CD4-positive, alpha-beta T cell (primary cell): ENCODE measurements at places on chromosomes 4 and X.

DNA sequence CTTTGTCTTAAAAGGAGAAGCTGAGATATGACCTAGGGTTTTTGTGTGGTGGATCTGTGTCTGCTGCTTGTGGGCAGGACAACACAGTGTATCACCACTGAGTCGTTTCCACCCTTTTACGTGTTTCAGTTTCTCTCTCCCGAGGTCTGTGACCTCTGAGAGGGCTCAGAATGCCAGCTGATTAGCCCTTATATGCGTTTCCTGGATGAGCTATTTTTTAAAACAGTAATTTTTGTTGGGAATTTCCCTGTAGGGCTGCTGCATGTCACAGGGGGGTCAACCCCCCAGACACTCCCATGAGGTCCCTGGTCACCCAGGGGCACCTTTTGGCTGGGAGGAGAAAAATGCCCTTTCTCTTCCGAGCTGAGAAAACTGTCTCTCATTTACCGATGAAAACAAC, 170.4 kb upstream of the CASK start:
- DNase-seq = no peak

DNA sequence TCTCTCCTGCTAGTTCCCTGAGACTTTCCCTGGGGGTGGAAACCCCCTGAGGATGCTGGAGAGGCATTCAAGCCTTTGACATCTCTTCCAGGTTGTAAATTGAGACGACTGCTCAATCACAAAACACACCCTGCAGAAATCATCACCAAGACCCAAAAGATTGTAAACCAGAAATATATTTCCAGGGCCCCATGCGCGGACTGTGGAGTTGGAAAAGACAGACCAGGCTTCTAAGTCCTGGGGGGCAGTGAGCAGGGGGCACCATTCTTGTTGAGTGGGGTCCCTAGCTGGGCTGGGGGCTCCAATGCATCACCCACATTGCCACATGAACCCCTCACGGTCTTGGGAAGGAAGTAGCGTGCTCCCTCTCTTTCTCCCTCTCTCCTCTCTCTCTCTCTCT, 87.9 kb upstream of the C4orf50 start:
- no peak for DNase-seq

DNA sequence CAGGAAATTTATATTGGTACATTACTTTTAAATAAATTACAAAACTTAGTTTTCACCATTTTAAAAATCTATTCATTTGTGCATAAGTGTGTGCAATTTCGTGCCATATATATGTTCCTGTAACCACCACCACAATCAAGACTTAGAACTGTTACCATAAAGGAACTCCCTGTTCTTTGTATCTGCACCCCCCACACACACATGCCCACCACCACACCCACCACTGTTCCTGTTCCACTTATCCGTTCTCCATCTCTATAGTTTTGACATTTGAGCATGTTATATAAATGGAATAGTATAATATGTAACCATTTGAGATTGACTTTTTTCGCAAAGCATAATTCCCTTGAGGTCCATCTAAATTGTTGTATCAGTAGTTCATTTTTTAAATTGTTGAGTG, 73.7 kb downstream of the TAF1 start:
- no peak for DNase-seq

DNA sequence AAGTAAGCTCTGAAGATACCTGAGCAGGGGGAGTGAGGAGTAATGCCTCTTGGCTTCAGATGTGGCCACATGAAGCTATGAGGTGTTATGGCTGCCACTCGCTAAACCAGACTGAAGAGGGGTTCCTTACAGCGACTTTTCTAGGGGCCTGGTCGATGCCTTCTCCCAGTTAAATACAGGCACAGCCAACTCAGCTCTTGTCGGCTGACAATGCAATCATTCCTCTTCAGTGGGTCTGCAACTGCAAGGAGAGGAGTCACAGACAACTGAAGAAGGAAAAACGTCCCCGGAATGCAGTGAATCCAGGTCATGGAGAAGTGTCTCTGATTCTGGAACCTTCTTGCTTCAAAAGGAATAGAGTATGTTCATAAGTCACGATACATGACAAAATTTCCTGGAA, 106.4 kb downstream of the RNF150 start:
- DNase-seq = no peak

GRCh38 chrX:19760345-19760744, 127.1 kb downstream of the SH3KBP1 start:
- no peak for DNase-seq

GRCh38 chr4:15587649-15588048, 67.5 kb downstream of the FBXL5 start:
- DNase-seq = no peak

DNA sequence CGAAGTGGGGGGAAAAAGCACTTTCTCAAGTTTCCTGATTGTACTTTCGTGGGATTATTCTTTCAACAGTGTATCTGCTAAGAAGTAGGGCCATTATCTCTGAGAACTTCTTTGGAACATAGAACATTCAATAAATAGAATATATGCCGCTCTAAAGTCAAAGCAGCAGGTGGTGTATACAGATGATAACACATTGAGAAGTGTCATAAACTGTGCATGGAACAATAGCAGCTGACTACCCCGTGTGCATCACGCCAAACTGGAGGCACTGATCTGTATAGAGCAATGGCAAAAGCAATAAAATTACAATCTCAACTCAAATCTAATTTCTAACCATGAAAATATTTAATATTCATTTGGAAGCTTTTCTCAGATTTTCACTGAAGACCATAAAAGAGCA, 175.3 kb downstream of the DCTD start:
- no peak for DNase-seq

DNA sequence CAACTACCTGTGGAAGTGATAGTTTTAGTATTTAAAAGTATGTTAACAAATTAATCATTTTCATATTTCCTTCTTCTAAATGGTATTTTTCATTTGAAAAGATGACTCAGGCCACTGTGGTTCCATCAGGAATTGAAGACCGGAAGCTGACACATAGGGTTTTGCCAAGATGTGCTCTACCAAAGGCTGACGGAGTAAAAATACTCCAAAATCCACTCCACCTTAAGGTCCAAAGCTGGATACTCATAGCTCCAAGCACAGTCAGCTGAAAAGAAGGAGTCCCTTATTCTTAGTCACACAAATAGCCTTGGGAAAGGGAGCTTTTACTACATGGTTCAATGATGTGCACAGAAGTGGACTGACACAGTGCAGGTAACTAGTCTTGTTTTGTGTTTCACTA, 472.0 kb downstream of the ARAP2 start:
- no peak for DNase-seq

DNA sequence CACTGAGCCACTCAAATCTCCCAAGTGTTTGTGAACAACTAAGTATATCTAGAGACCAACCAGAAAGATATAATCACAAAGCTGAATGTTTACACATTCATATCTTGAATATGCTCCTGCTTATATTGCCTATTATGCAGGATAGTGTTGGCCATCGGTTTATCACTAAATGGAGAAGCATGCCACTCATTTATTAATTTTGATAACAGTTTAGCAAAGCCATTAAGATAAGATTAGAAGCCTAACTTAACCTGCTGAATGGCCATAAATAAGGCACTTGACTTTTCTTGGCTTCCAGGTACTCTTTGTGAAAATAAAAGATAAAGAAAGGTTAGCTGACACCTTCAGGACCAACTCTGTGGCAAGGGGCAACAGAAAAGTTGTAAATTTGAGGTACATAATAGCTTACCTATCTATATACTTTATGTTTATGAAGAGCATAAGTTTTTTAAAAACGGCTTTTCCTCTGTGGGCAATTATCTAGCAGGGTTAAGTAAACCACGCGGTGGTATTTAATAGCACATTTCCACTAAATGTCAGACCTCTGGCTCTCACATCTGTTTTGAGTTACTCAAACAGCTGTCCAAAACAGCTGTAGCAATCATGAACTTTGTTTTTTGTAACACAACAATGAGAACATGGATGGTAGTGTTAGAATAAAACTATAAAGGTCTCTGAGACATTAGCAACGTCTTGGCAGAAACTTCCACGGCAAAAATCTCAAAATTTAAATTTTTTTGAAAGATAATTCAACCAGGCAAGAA, 58.8 kb upstream of the FTHL17 start:
- DNase-seq = no peak

DNA sequence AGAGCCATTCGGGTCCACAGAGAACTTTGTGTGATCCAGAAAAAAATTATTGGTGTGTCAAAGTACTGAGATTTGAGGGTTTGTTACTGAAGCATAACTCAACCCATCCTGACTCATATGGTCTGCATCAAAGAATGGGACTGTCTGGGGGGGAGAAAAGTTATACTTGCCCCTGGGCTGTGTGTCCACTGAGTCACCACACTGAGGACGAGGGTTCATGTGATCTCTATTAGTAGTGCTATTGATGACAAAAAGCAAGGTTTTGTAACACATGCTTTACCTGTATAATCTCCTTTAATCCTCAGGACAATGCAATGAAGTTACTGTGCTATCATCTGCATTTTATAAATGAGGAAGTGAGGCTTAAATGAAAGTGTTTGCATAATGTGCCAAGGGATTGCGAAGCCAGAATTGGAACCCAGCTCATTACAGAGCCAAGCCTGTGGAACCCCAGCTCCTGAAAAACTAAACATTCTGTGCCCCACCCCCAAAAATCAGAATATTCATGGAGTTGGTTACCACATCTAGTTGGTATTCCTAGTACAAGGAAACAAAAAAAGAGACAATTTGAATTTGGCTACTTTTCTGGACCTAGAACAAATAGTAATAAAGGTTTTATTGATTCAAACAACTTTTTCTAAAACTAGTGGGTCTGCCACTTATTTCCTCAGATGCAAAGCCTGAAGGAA, 31.2 kb downstream of the CCDC149 start:
- DNase-seq = no peak

DNA sequence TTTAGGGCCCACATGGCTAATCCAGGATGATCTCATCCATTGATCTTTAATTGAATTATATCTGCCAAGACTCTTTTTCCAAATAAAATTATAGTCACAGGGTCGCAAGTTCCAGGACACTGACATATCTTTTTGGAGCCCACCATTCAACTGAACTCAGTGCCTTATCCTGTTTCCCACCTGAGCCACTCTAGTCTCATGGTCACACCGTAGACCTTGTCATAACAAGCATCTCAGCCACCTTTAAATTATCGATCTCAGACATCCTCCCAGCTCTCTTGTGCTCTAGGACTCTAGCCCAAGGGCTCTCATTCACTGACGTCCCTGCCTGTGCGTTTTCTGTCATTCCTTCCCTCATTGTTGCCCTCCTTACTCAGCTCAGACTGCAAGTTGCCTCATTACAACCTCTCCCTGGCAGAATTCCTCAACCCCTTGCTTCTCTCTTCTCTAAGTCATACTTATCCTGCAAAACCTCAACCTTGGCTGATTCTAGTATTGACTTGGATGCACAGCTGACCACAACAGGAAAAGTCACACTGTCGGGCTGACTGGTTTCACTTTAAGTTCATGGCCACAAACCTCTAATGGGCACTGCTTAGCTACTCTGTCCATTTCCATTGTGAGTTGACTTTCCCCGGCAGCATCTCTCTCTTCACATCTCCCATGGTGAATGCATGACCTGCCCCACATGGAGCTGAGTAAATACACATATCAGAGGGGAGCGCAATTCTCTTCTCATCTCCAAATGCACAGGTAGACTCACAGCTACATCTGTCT, 91.0 kb upstream of the TRIM2 start:
- no peak for DNase-seq

DNA sequence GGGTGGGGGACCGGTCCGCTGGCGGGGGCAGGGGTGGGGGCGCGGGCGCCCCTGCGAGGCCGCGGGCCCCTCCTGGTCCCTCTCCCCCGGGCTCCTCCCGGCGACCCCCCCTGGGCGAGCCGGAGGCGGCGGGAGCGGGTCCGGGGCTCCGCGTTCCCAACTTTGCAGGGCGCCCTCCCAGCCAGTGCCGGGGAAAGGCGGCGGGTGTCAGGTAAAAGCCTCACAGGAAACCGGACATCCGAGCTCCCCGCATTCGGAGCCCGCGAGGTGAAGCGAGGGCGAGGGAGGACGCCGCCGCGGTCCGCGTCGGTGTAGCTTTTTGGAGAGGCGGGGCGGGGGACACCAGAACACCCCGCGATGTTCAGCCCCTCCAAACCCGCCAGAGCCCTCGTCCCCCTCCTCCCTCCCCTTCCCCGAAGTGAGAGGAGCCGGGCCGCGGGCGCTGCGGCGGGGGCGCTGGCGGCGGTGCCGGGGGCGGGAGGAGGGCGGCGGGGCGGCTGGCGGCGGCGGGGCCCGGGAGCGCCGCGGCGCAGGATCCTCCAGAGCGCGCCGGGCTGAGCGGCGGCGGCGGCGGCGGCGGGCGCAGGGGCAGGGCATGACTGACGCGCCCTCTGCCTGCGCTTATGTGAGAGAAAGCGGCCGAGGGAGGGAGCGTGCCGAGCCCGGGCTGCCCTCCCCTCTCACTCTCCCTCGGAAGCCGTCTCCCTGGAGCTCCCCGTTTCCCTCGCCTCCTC, at the start of gene VEGFC:
Gene VEGFC, minus strand, starts transcription at position 597 of the 734 bp plus-strand sequence. CDS start 611 bp downstream, outside the sequence.
- no peak for DNase-seq

- DNase-seq = peak; percentile 51
Observed at GRCh38 chrX:154351183-154352011, 23.0 kb downstream of the FLNA start.

DNA sequence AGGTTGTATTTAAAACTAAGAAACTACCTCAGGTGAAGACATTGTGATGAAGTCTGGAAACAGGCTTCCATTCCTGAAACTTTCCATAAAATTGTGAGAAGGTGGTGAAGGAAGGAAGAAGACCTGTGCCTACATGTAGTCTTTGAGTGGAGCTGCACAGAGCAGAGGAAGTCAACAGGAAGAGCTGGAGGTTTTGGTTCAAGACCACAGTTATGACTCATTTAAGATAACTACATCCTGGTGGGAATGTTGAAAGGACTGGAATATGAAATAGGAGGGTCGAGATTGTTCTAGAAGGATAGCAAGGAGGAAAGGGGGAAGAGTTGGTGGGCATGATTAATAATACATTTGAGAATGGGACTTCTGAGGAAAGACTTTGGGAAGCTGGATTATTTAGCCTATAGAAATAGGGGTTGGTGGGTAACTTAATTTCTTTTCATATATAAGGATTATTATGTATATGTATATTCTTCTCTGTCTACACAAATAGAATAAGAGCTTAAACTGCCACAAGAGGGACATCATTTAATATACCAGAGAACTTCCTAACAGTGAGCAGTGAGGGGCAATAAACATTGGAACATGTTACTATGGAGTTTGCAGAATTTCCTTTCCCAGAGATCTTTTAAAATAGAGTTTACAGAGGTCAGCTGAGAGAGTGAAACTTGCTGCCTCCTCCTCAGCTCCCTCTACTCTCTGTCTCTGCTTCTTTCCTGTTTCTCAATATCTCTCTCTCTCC, 23.5 kb downstream of the AWAT2 start:
- no peak for DNase-seq

DNA sequence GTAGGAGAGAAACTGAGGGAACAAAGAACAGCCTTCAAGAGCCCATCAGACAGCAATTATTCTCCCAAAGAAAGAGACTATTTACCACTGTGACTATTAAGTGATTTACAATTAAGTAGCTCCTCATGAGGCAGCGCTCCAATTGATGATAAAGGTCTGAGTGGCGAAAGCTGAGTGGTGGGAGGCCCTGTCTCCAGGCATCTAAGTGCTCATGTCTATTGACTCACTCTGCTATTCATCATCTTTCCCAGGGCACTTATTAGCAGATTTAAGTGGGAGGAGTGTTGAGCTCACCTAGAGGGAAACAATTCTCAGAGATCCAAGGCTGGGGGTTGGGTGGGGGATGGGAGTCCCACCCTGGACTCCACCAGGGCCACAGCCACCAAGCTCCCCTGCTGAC, 23.3 kb downstream of the AMER1 start:
- DNase-seq = no peak
